ENCODE measurements at places on chromosomes 2 and 18. TPM values are rescaled to one million over a fixed set of nuclear protein-coding genes. Genes with fewer than 3 reads are reported as not detected.

Gene VIT
- total RNA-seq = 0.26 TPM

Gene BIN1
- 27.4 TPM for total RNA-seq

Gene ORMDL1
- 40.7 TPM for total RNA-seq

Gene CKAP2L
- total RNA-seq = 3.1 TPM

All from dermis microvascular lymphatic vessel endothelial cell (primary cell).